ENCODE measurements at places on chromosomes 11 and 22. TPM values are rescaled to one million over a fixed set of nuclear protein-coding genes. Genes with fewer than 3 reads are reported as not detected.

DNA sequence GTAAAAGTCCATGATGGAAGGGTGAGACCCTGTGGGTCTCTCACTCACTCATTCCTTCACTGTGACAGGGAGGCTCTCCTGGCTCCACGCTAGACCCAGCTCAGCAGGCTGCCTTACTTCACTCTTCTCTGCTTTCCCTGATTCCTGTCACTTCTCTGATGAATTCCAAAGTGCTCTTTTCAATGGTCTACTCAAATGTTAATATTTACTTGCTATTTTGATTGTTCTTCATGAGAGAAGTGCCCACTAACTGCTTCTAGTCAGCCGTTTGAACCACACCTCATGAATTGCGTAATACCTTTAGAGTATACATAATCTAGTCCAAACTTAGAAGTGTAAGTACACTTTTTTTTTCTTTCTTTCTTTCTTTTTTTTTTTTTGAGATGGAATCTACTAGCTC, 1350.2 kb upstream of the RAG2 start:
- H3K4me3 ChIP-seq: no peak overlapping the region
- no peak overlapping the region for H3K27ac ChIP-seq
- no peaks in the 10 kb centered on the region for H3K27me3 ChIP-seq
- H3K4me1 ChIP-seq: no peaks in the 10 kb centered on the region

DNA sequence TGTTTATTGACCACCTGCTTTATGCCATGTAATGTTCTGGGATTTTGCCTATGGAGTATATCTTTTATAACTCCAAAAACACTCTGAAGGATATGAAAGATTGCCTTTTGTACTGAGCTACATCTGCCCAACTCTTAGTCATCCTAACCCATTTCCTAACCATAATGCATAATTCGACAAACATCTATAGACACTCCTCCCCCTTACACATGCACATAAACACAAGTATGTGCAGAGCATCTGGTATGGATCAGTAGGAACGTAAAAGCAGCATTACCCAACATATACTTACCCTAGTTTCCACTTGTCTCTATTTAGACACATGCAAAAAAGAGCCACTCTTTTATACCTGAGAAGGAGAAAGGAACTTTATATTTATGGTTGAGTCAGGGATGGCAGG, 272.8 kb downstream of the FAM76B start:
- no peaks in the 10 kb centered on the region for H3K36me3 ChIP-seq
- peaks cover 11% of the 10 kb centered on the region for H3K27me3 ChIP-seq
- H3K4me1 ChIP-seq: no peaks in the 10 kb centered on the region
- H3K27ac ChIP-seq: no peak overlapping the region
- H3K4me3 ChIP-seq: no peak overlapping the region

- peak within 1 kb of the TSS; percentile 91 for H3K4me3 ChIP-seq
- H3K4me1 ChIP-seq: peaks cover 34% of the 10 kb centered on the region
- H3K27ac ChIP-seq: peak within 1 kb of the TSS; percentile 91
- H3K27me3 ChIP-seq: no peaks in the 10 kb centered on the region
Measured at GRCh38 chr11:59810189-59810910, at the start of gene MRPL16. MRPL16 (minus strand) TSS chr11:59810778; CDS start chr11:59810658, 120 bp downstream.

GRCh38 chr11:25435197-25435596, 896.7 kb upstream of the ANO3 start:
- H3K36me3 ChIP-seq: no peaks in the 10 kb centered on the region
- DNase-seq: no peak
- H3K4me3 ChIP-seq: no peak overlapping the region
- no peaks in the 10 kb centered on the region for H3K4me1 ChIP-seq

DNA sequence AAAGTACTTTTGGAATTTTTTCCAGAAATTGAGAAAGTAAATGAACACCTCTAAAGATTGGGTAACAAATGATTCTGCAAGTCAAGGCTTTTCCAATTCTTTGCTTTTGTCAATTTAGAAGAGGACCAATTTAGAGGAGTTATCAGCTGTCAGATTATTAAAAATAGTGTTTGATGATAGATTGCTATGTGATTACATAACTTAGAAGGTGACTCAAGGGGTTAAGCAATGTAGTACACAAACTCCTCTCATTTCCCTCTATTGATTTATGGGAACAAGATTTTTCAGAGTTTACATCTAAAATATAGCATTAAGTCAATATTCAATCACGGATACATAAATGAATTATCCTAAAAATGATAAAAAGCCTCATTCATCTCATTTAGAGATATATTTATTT, 70.3 kb downstream of the INSC start:
- no peaks in the 10 kb centered on the region for H3K4me1 ChIP-seq
- H3K36me3 ChIP-seq: no peaks in the 10 kb centered on the region
- peaks cover 29% of the 10 kb centered on the region for H3K27me3 ChIP-seq
- no peak overlapping the region for H3K27ac ChIP-seq

- H3K27me3 ChIP-seq: no peaks in the 10 kb centered on the region
- peak; percentile 75 for DNase-seq
- H3K4me3 ChIP-seq: peak overlapping the region; percentile 46
- H3K4me1 ChIP-seq: peaks cover 50% of the 10 kb centered on the region
- H3K36me3 ChIP-seq: peaks cover 16% of the 10 kb centered on the region
Measured at GRCh38 chr11:118117790-118118601, 31.2 kb upstream of the SMIM35 start.

DNA sequence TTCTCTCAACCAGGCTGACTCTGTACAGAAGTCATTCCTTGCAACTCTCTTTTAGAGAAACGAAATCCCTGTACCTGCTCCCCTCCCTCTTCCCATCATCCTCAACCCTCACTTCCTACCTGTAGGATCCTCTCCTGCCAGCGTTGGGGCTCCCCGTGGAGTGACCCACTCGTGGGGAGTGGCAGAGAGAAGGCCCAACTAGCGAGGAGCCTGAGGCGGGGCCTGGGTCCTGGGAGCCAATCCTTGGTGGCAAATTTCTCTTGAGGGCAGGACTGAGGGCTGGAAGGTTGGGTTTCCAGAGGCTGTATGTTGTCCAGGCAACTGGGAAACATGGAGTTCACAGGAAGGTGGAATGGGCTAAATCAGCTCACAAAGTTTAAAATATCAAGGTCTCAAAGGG, 10.4 kb downstream of the NHERF4 start:
- no peak overlapping the region for H3K4me3 ChIP-seq
- H3K36me3 ChIP-seq: no peaks in the 10 kb centered on the region
- DNase-seq: no peak
- H3K27me3 ChIP-seq: no peaks in the 10 kb centered on the region

ZNRD2 gene
- 42.1 TPM for total RNA-seq

DNA sequence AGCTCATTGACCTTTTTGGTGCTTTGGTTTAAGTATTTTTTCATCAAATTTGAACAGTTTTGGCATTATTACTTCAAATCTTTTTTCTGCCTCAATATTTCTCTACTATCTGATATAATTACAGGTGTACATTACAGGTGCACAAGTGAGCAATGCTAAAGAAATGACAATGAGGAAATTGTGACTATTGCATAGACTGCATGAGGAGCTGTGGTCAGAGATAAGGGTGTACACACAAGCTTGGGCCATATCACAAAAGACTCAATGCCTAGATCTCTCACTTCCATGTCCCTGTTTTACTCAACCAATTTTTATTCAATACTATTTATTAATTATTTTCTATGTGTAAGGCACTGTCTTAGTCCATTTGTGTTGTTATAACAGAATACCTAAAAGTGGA, 251.0 kb upstream of the UBASH3B start:
- DNase-seq: no peak
- no peak overlapping the region for H3K27ac ChIP-seq
- H3K36me3 ChIP-seq: no peaks in the 10 kb centered on the region
- H3K4me1 ChIP-seq: peaks cover 3% of the 10 kb centered on the region
- no peak overlapping the region for H3K4me3 ChIP-seq

DNA sequence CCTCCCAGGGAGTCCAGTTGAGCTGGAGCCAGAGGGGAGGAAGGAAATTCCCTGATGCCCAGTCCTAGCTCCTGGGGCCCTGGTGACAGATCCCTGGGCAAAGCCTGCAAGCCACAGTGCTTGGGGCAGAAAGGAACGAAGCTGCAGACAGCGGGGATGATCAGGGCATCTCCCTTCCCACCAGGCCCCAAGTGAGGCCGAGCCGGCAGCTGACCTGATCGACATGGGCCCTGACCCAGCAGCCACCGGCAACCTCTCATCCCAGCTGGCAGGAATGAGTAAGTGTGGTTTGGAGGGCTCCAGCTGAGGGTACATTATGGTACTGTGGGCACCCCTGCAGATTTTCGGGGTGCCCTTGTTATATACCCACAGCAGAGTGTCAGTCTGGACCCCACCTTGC, 33.5 kb downstream of the TOM1 start:
- peaks cover 2% of the 10 kb centered on the region for H3K36me3 ChIP-seq
- peaks cover 41% of the 10 kb centered on the region for H3K4me1 ChIP-seq
- no peak overlapping the region for H3K4me3 ChIP-seq
- no peaks in the 10 kb centered on the region for H3K27me3 ChIP-seq
- no peak overlapping the region for H3K27ac ChIP-seq

DNA sequence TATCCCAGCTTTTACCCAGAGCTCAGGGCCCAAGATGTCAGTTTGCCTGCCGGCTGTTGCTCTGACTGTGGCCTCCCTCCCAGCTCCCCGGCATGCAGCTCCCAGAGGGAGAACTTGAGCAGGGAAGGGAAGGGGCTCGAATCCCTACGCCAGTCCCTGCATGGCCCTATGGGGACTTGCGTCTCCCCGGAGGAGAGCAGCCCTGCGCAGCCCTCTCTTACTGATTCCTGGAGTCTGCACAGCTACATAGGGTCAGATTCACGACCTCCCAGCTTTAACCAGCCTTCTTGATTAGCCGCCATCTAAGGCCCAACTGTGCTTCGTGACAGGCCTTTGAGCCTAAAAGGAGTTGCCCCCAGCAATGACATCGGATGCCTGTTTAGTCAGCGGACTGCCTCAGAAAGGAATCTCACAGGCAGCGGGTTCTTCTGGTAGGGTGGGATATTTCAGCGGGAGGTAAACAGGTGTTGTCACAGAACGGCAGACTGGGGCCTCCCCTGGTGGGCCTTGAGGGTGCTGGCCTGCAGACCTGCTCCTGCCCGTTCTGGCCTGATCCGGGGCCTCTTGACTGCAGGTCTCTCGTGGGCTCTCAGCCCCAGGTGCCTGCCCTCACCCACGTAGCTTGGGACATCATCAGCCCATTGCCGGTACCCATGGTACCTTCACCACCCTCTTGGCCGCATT, 43.8 kb upstream of the KCNQ1OT1 start:
- H3K27me3 ChIP-seq: no peaks in the 10 kb centered on the region
- H3K27ac ChIP-seq: no peak overlapping the region
- no peaks in the 10 kb centered on the region for H3K4me1 ChIP-seq
- no peak overlapping the region for H3K4me3 ChIP-seq

IL17REL gene
- 0.05 TPM for total RNA-seq

NLRP10 gene
- not detected for total RNA-seq
